ENCODE measurements at places on chromosomes 13 and 19. TPM values are rescaled to one million over a fixed set of nuclear protein-coding genes. Genes with fewer than 3 reads are reported as not detected.

Gene ZNF567
- total RNA-seq, result 7.2 TPM

- no peaks in the 10 kb centered on the region for H3K36me3 ChIP-seq
- no peak overlapping the region for H3K27ac ChIP-seq
- DNase-seq, result no peak
- H3K27me3 ChIP-seq, result no peaks in the 10 kb centered on the region
- H3K4me1 ChIP-seq, result no peaks in the 10 kb centered on the region
Observed at GRCh38 chr19:57057036-57057686, 62.6 kb upstream of the USP29 start.

Gene ZNF229
- total RNA-seq, result 0.83 TPM

Gene IL4I1
- 0.89 TPM for total RNA-seq

Gene NCR1
- not detected for total RNA-seq

DNA sequence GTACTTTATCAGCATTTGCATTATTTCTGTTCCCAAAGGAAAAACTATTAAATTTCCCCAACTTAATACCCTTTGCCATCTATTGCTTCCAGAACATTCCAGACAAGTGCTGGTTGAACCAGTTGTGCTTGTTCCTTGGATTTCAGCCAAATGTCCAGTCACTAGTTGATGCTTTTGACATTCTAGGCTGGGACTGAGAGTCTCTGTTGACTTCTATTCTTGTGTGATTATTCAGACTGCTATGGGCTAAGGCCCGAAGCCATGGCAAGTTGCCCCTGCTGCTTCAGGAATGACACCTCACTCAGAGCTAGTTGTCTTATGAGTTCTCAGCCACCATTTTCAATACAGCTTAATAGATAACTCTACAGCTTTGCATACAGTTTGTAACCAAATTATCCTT lies 458.1 kb upstream of the ARGLU1 start:
- no peak for DNase-seq
- H3K4me3 ChIP-seq, result no peak overlapping the region
- H3K36me3 ChIP-seq, result no peaks in the 10 kb centered on the region
- H3K27ac ChIP-seq, result no peak overlapping the region

GRCh38 chr13:83765796-83766195 lies 116.5 kb downstream of the SLITRK1 start:
- DNase-seq, result no peak
- no peak overlapping the region for H3K4me3 ChIP-seq
- H3K36me3 ChIP-seq, result no peaks in the 10 kb centered on the region
- H3K27ac ChIP-seq, result no peak overlapping the region
- no peaks in the 10 kb centered on the region for H3K27me3 ChIP-seq
